ENCODE measurements at places on chromosomes 3 and 15.

DNA sequence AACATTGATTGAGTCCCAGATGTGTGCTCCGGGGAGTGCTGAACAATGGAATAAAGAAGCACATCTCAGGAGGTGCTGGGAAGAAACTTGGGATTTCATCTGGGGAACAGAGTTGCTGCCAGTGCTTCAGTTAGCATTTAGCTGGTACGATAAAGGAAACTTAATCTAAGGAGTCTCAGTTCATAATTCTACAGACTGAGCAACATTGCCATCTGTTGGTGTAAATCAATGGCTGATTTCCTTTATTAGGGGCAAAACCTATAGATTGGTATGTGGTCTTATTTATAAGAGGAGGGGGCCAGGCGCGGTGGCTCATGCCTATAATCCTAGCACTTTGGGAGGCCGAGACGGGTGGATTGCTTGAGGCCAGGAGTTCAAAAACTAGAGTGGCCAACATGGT is 8.9 kb downstream of the MKRN2OS start:
- DNase-seq: no peak

DNA sequence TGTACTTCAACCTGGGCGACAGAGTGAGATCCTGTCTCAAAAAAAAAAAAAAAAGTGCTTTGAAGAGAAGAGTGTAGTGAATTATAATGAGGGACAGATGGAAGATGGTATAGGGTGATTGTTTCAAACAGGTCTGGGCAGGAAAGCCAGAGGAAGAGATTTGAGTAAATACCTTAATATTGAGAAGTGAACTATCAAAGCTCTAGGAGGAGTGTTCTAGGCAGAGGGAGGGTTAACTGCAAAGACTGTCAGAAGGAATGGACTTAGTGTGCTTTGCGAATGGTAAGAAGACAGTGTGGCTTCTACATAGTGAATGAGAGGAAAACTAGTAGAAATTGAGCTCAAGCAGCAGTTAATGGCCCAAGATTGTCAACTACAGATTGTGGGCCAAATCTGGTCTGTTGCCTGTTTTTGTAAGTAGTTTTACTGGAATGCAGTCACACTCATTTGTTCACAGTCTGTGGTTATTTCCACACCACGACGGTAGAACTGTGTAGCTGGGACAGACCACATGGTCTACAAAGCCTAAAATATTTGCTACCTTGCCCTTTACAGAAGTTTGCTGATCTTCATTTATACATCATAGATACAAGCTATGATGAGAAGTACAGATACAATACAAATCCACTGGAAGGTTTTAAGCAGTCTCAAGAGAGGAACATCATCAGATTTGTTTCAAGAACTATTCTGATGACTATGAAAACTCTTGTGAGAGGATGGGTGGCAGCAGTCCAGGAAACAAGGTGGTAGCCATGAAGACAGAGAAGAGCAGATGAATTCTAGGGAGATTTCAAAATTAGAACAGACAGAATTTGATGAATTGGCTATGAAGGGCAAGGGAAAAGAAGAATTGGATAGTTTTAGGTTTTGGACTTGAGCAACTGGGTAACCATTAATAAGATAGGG is 16.5 kb upstream of the USP50 start:
- no peak for DNase-seq

GRCh38 chr3:147937341-147937740 is 528.2 kb downstream of the ZIC1 start:
- DNase-seq: no peak

DNA sequence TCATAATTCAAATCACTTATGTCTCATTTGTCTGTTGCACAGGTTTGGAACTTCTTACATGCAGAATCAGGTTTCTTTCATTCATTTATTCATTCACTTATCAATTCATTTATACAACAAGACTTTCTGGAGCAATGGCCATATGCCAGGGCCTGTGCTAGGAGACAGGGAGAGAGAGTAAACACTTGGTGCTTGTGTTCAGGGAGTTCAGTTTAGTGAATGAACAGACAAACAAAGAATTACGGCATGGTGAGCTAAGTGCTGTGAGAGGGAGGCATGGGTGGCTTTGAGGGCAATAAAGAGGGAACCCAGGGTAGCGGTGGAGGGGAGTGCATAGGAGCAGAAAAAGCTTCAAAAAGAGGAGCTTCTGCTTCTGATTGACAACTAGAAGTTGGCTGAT is 8.5 kb upstream of the IREB2 start:
- DNase-seq: no peak

DNA sequence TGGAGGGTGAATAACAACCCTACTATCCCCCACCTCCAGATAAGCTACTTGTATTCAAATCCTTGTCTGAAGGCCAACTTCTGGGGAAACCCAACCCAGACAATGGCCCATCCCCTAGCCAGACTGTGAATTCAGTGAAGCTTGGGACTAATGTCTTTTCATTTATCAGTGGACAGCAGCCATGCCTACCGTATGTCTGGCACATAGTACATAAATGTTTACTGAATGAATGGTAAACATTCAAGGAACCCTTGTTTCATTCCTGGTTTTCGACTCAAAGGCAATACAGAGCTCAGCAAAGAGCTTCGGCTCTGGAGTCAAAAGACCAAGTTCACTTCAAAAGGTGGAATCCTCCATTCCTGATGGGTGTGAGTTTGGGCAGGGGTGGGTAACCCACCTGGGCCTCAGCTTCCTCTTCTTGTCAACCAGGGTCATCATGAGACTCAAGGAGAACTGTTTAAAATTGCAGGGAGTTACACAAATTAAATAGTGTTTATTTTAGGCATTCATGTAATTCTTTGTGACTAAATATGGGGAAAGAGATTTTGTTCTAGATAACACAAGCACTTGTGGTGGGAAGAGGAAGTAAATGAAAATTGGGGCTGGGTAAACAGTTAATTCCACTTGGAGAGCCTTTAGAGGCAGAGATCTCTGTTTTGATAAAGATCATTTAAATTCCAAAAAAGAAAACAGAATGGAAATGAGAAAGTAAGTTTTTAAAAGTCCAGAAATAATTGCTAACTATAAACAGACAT is 303.7 kb upstream of the WNT5A start:
- no peak for DNase-seq

- no peak for DNase-seq
Measured at GRCh38 chr3:113263778-113264177, 52.4 kb downstream of the BOC start.

DNA sequence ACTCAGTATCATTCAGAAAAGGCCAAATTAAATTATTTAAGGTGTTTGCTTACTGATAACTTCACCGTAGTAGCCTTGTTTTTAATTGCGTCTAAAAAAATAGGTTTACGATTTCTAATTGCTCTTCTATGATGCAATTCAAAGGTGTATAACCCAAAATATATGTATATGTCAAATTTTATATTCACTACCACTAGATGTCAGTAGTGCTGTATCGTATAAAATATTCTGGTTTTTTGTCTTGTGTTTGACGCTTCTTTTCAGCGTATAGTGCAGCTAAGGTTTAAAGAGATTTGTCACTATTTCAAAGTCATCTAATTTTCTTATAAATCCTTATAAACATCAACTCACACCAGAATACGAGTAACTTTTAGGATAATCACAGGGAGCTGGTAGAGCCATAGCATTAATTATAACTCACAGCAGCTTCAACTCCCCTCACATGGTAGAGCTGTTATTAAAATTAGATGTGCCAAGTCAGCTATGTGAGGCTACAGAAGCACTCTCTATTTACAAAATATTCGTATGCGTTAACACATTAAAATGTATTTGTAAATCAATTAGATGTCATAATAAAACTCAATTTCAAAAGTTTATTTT is 3.5 kb downstream of the PFN2 start:
- peak; percentile 46 for DNase-seq

GRCh38 chr3:53412953-53413352 is 65.6 kb upstream of the DCP1A start:
- no peak for DNase-seq
